Umbilical cord (tissue), 2 donors: ENCODE measurements at places on chromosomes 13 and 19.
A peak's percentile ranks its signal among the peaks of the same experiment; 100 is the strongest.

GRCh38 chr19:10565028-10565566, 713 bp downstream of the KRI1 start:
- DNase-seq, result peak; percentile 48

DNA sequence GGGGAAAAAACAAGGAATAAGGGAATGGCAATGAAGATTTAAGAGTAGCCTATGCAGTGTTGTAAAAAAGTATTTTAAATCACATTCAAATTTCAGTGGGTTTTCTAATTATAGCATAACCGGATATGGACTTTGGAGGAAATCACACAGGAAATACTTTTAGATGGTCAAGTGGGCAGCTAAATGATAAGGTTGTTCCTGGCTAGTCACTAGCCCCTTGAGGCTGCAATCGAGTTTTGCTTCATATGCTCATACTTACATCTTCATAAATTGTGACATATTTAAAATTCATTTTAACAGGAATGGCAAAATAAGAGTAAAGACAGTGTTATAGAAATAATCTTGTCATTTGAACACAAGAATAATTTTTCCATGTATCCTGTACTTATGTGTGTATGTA, 88.9 kb downstream of the WDFY2 start:
- no peak for DNase-seq

DNA sequence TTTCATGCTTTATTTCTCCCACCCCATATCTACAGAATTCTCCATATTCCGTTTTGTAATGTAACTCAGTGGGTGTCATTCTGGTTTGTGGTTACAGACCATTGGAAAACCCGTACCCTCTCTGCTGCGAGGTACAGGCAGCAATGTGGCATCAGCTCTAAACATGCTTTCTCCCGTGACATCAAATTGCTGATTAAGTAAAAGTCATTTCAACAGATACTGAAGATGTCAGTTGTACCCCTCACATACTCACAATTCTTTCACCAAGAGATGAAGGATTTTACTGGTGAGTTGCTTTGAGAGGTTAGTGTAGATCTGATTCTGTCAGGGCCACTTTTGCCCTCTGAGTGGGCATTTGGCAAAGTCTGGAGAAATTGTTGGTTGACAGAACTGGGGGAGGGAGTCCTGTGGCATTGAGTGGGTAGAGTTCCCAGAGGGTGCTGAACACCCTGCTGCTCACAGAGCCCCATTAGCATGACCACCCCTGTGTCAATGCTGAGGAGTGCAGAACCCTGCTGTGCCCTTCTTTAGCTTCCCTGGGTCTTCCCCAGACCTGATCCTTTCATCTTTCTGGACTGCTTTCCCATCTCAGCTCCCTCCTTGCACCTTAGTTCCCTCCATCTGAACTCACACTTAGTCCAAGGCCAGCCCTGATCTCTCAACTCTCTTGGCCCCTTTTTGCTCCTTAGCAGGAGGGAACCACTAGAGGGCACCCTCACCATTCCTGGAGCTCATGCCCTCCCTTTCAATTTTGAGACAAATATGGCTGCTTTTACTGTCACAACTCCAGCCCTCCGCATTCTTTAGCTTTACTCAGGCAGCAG, 39.9 kb upstream of the CEACAM8 start:
- no peak for DNase-seq

GRCh38 chr19:31671411-31672035, 322.3 kb upstream of the TSHZ3 start:
- no peak for DNase-seq

- peak; percentile 23 for DNase-seq
Measured at GRCh38 chr13:46403851-46404732, 17.0 kb upstream of the RUBCNL start.
